NCI-H1694 treated with DMSO at 0.1 percent for 48 hours (cell line): ENCODE measurements at places on chromosomes 3 and 15.

GRCh38 chr3:186915806-186916796 lies 14.2 kb upstream of the ST6GAL1 start:
- no peak for DNase-seq

DNA sequence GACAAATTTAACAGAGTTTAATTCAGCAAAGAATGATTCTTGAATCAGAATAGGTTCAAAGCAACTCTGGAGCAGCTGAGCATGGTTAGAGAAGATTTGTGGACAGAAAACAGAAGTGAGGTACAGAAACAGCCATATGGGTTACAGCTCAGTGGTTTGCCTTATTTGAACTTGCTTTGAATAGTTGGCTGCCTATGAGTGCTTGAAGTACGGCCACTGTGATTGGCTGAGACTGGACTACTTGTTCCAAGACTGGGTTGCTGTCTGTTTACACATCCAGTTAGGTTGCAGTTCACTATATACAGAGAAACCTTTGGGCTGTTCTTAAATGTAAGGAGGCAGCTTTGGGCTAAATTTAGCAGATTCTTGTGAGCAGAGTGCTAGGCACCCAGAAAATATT lies 79.4 kb upstream of the CADPS start:
- DNase-seq, result no peak

- DNase-seq, result no peak
Observed at GRCh38 chr3:179956416-179956830, 80.3 kb downstream of the PEX5L start.

- DNase-seq, result no peak
Observed at GRCh38 chr15:43128980-43129335, 4.4 kb upstream of the TMEM62 start.

- DNase-seq, result no peak
Observed at GRCh38 chr3:11570251-11570650, 73.5 kb downstream of the VGLL4 start.

DNA sequence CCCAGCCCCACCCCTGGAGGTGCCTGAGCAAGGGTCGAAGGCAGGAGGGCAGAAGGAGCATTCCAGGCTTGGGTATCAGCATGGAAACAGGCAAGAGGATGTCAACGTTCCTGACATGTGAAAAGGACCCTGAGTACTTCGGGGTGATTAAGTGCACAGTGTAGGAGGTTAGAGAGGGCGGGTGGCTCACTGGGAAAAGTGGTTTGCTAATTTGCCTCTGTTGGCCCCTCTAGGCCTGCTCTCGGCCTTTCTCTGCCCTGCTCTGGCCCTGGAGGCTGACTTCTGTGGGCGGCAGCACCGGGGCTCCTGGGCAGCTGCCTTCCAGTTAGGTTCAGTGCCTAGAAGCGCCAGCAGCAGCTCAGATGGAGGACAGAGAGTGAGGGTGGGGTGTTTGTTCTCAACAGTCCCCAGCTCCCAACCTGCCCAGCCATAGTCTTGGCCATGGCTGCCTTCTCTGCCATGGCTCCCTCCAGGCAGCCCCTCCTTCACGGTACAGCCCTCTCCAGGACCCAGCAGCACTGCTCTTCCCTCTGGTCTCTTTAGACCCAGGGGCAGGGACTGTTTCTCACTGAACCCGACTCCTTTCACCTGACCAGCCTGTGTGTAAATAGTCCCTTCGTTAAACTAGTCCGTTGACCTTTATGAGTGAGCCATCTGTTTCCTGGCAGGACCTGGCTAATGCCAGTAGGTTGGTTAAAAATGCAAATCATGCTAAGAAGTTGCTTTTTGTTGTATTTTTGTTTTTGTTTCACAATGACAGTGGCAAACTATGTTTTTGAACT lies 107.1 kb upstream of the TPM1 start:
- DNase-seq, result no peak

GRCh38 chr15:80343554-80343992 lies 60.6 kb upstream of the ARNT2 start:
- no peak for DNase-seq

- DNase-seq, result no peak
Observed at GRCh38 chr3:186532598-186533072, 11.5 kb downstream of the CRYGS start.

DNA sequence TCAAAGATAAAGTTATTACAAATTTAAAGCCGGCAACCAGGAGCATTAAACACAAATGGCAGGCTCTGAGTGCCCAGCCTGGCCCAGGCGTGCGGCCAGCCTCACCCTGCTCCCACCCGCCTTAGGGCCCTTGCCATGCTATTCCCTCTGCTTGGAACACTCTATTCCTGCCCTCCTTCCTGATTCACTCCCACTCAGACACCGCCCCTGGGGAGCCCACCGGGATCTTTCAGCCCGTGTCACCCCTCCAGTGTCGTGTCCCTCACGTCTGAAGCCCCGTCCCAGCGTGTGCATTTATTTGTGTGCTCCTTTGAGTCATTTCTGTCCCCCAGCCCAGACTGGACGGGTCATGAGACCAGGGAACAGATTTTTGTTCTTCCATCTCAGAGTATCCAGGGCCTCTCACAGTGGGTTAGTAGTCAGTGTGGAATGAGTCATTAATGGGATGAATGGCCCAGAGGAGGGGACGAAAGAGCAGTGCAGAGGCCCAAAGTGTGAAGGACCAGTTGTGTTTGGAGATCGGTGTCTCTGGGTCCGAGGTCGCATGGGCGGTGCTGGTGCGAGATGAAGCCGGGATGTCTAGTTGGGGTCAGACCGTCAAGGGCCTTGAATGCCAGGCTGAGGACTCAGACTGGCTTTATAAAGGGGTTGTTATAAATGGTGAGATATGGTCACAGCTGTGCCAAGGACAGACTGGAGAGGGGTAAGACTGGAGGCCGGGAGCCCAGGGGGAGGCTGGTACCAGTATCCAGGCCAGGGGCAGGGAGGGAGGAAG lies 58.9 kb upstream of the SLC6A6 start:
- no peak for DNase-seq

DNA sequence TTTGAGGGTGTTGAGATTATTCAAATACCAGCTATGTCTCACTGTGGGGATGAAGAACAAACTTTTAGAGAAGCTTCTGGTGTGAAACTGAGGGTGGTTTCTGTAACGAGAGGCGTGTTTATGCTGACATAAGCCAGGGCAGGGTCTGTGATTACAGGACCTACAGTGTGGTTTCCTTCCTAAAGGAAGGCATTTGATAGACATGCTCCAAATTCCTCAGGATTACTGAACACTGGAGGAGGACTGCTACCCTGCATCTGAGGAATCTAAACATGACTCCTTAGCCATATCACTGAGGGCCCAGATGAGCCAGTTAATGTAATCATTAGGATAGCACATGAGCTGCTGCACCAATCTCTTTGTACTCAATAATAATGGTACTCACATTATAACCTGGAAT lies 328.4 kb upstream of the UMPS start:
- no peak for DNase-seq

GRCh38 chr15:34318277-34319079 lies 19.1 kb downstream of the SLC12A6 start:
- DNase-seq, result no peak

GRCh38 chr15:37528432-37528831 lies 406.0 kb upstream of the TMCO5A start:
- DNase-seq, result no peak

DNA sequence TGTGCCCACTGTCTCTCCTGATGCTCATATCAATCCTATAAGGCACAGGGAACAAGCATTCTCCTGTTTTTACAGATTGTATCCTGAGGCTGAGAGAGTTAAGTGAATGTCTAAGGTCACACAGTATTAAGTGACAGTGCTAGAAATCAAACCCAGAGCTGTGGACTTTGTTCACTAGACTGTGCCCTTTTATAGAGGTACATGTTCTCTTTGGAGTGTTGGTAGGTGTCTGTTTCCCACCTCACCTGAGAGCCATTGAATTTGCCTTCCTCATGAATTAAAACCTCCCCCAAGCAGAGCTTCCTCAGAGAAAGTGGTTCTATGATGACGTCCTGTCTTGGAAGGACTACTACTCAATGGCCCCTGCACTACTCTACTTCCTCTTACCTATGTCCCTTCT lies 12.4 kb downstream of the ADIPOQ start:
- DNase-seq, result no peak

DNA sequence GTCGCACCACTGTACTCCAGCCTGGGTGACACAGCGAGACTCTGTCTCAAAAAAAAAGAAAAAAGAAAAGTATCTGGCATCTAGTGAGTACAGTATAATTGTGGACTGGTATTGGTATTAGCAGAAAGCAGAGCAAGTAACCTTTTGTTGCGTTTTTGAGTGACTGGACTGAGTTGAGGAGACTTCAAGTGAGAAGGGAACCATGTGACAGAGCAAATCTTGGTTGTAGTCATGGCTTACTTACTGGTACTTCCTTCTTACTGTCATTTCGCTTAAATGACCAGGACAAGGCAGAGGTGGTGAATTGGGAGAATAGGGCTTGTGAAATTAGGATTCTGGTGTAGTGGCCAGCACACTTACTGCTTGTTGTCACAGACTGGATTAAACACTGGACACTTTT lies 20.6 kb downstream of the RTF1 start:
- no peak for DNase-seq

GRCh38 chr15:67777071-67777470 lies 48.2 kb upstream of the SKOR1 start:
- no peak for DNase-seq

GRCh38 chr3:11254876-11255275 lies 17.3 kb upstream of the ATG7 start:
- DNase-seq, result no peak

- no peak for DNase-seq
Observed at GRCh38 chr3:184982076-184982475, 170.1 kb downstream of the VPS8 start.

GRCh38 chr15:99819981-99820718 lies 86.9 kb upstream of the LYSMD4 start:
- DNase-seq, result no peak

DNA sequence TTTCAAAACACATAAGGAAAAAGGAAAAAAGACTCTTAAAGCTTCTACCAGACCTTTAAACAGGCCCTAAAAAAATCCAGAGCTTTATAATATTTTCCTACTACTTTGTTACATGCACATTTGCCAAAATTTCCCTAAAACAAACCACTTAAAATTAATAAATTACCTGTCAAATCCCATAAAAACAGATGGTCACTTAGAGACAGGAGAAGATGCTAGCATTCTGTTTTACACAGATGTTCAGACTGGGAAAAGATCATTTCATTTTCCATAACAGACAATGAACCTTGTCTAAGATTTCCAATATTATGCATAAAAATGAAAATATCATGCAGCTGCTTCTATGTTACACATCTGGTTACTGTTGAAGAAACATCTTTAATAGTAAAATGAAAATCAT lies 66.6 kb downstream of the SUCLG2 start:
- DNase-seq, result peak; percentile 38

DNA sequence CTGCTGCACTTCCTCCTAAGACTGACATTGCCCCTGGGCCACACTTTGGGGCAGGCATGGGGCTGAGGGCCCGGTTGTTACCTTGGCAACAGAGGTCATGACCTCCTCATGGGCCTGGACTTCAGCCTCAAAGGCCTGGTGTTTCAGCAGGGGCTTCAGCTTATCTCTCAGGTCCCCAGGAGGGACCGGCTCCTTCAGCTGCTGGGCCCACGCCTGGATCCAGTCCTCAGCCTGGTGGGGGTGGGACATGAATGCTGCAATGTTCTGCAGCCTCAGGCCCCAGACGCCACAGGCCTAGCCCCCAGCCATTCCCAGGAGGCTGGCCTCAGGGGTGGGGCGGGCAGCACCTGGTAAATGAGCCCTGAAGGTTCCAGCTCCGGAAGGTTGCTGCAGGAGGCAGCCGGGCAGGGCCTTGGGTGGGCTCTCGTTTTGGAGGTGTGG lies 27.6 kb downstream of the SPTBN5 start:
- no peak for DNase-seq

DNA sequence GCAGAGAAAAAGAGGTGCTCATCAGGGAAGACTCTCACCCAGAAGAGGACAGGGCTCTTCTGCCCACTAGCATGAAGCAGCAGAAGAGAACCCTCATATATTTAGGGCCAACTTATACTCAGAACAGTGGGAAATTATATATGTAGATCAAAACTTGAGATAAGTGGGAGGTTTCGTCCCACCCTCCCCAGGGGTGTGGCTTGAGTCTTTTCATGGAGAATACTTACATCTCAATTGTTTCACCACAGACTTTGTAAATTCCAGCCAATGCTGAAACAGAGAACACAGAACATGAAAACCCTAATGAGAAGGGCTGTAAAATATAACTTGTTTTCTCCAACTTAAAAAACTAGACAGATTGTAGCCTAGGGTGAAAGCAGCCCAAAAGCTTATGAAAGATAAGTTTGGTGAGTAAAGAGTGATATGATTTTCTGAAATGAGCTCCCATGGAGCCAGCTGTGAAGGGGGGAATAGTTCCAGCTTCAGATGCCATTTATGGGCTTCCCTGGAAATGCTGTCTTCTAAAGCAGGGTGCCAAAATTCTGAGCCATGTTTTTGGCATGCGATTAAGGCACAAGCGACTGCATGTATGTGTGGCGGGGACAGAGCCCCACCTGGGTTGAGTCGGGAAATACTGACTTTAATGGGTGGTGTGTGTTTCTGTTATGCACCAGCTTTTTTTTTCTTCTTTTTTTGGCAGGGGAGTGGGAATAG lies 92.9 kb downstream of the WDR76 start:
- no peak for DNase-seq

- DNase-seq, result no peak
Observed at GRCh38 chr3:12870942-12871341, 29.6 kb upstream of the RPL32 start.

DNA sequence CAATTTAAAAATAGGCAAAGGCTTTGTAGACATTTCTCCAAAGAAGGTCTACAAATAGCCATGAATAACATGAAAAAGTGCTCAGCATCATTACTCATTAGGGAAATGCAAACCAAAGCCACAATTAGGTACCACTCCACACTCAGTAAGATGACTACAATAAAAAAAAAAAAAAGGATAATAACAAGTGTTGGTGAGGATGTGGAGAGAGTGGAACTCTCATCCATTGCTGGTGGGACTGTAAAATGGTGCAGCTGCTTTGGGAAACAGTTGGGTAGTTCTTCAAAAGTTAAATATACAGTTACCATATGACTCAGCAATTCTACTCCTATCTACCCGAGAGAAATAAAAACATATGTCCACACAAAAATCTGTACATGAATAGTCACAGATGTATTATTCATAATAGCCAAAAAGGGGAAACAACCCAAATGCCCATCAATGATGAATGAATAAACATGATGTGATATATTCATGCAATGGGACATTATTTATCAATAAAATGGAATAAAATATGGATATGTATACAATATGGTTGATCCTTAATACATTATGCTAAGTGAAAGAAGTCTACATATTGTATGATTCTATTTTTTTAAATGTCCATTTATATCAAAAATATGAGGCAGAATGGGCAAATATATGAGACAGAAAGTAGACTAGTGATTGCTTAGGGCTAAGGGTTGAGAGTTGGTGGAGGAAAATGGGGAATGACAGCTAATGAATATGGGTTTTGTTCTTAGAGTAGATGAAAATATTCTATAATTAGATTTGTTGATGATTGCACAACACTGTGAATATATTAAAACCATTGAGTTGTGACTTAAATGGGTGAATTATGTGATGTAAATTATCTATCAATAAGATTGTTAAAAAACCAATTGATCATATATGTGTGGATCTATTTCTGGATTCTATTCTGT lies 66.1 kb upstream of the SMAD3 start:
- DNase-seq, result no peak

- DNase-seq, result no peak
Observed at GRCh38 chr3:12228461-12228860, 60.4 kb upstream of the PPARG start.
